ENCODE measurements at places on chromosomes 7 and 10. TPM values are rescaled to one million over a fixed set of nuclear protein-coding genes. Genes with fewer than 3 reads are reported as not detected.

HECW1 gene
- total RNA-seq: under 0.01 TPM

PRF1 gene
- not detected for total RNA-seq

WDFY4 gene
- under 0.01 TPM for total RNA-seq

SLC18A3 gene
- not detected for total RNA-seq

GOLGA7B gene
- total RNA-seq: 0.26 TPM

CPA2 gene
- not detected for total RNA-seq

PNLIP gene
- under 0.01 TPM for total RNA-seq

FLNC gene
- 0.64 TPM for total RNA-seq

PLXNA4 gene
- under 0.01 TPM for total RNA-seq

Measured in bronchial epithelial cell (primary cell).